ENCODE measurements at places on chromosomes 7 and 10.

GRCh38 chr7:102472126-102473041 is 6.3 kb downstream of the POLR2J start:
- DNase-seq = no peak

DNA sequence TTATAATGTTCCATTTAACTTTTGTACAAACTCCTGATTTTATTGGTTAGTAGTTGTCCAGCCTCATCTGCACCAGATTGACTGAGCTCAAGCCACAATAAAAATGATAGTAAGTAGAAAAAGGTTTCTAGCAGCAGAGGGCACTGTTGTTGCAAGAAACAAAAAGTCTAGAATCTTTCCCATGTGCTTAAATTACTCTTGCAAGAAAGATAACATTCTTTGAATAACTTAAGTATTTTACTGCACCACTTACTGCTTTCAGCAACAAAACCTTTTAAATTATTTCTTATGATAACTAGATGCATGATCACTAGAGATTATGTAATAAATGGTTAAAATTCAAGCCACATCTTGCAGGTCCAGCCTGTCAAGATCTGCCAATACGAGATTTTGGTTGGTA is 27.0 kb downstream of the LMOD2 start:
- DNase-seq = no peak

DNA sequence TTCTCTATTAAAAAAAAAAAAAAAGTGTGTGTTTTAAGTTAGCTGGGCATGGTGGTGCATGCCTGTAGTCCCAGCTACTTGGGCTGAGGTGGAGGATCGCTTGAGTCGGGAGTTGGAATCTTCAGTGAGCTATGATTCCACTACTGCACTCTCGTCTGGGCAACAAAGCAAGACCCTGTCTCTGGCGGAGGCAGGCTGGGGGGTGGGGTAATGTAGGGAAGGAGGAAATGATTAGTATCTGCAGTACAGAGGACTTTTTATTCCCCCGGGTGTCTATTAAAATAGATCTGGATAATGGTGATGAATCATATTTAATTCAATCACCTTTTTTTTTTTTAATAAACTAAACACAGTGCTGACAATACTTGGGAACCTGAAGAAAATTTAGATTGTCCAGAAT is 6.5 kb downstream of the CBX3 start:
- DNase-seq = no peak

GRCh38 chr7:82789883-82790609 is 346.5 kb upstream of the CACNA2D1 start:
- no peak for DNase-seq

DNA sequence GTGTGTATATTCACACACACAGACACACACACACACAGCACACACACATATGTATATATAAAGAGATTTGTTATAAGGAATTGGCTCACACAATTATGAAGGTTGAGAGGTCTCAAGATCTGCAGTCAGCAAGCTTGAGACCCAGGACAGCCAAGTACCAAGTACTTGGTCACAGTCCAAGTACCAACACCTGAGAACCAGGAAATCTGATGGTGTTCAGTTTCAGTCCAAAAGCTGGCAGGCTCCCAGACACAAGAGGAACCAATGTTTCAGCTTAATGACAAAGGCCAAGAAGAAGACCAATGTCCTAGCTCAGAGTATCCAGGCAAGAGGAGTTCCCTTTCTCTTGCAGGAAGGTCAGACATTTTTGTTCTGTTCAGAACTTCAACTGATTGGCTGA is 780.2 kb downstream of the MAGI2 start:
- no peak for DNase-seq

DNA sequence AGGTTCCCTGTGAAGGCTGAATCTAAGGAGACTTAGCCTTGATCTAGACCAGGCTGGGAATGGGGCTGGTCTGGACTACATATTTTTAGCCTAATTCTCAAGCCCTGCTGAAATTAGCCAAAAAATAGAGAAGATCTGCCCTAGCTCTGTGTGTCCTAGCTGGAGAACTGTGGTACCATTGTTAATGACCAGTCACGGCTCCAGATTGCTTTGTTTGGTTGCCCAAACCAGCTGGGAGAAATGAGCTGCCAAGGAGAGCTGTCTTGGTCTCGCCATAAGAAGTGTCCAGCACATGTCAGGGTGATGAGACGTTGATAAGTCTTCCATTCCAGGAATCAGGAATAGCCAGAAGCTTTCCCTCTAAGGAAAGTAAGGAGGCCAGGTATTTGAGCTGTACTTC is 20.7 kb downstream of the GBX1 start:
- DNase-seq = no peak

- peak; percentile 84 for DNase-seq
These were observed 227.8 kb downstream of the CELF2 start for GRCh38 chr10:11245510-11245909.

GRCh38 chr7:96303686-96304443 is 18.0 kb downstream of the SLC25A13 start:
- no peak for DNase-seq

DNA sequence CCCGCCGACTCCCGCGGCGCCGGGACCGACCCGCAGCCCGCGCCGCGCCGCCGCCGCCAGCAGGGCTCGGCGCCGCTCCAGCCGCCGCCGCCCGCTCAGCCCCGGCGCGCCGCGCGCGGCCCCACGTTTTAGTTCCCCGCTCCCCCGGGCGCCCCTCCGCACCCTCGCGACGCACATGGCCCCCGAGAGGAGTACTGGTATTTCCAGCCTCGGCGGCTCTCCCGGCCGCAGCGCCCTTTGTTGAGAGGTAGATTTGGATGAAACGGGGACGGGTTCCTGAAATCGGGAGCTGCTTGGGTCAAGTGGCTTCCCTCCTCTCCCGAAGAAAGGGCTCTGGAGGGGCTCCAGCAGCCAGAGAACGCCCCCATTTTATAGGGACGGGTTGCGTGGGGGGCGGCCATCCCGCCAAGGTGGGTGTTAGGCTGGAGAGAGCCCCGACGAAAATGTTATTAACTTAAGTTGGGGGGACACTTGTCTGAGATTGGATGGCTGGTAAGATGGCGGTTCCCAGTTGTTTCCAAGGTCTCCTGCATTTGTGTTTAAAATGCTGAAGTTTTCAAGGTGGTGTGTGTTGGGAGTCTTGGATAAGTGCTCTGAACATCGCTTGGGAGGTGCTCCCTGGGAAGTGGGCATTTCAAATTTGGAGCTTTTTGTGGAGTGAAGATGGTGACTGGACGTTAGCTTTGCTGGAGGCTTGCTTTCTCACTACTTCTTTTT is 1.2 kb downstream of the BMI1 start:
- DNase-seq = no peak

DNA sequence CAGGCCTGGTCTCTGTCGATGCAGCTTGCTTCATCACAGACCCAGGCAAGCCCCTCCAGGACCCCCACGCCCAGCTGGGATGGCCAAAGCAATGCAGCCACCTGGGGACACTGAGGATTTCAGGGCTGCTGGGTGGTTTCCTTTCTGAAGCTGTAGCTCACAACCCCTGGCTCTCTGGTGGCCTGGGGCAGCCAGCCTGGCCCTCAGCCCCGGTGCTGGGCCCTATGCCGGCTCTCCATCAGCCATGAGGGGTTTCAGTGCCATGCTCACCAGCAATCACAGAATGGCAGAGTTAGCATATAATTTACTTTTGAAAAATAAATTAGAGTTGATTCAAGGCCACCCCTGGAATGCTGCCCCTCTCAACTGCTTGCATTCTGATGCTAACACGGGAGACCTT is 150.2 kb upstream of the UNC5B start:
- DNase-seq = no peak

DNA sequence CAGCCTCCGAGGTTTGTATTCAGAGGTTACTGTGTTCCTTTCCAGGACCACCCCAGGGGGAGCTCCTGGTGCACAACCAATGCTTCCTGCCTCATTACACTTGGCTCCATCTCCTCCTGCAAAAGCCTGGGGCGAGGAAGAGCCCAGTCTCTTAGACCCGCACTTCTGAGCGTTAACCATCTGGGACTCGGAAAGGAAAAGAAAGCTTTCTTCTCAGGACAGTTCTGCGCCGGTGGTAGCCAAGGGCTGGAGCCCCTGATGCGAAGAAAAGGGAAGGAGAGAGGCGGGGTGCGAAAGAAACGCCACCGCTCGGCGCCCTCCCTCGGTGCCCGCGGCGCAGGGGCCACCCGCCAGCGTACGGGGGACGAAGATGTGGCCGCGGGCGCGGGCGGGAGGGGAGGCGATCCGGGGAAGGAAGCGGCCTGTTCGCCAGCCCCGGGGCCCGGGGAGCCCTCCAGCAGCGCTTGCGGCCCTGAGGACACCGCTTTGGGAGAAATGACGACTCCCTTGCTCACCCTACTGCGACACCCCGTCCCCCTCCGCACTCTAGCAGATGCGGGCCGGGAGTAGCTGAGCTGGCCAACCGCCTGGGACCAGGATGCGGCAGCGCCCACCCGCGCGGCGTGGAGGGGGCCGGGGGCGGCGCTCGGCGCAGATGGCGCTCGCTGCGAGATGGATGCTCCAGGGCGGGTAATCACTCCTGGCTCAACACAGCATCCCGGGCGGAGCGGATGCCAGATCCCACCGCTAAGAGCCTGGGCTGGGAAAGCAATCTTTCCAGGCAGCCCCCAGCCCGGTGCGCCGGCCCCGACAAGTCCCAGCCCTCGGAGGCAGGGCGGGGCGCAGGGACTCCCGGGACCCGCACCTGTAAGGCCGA is 1.3 kb downstream of the NRCAM start:
- no peak for DNase-seq

- DNase-seq = no peak
These were observed 7.8 kb downstream of the TAS2R41 start for GRCh38 chr7:143485500-143485899.

GRCh38 chr10:97522071-97522470 is 23.3 kb downstream of the UBTD1 start:
- DNase-seq = no peak

DNA sequence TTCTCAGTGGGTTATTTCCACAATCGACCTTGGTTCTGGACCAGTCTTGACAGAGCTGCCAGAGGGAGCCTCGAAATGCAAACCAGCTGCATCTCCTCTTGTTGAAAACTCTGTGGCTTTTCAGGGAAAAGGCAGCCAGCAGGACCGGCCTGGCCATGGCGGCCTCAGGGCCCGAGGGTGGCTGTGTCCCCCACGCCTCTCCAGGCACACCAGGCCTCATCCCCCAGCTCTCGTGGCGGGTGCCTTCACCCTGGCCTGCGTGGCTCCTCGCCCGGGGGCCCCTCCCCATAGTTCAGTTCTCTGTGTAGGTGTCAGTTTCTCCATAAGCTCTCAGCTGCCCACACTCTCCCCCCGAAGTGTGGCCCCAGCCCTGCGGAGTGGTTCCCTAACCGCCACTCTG is 63.5 kb downstream of the MGMT start:
- DNase-seq = no peak

GRCh38 chr10:45432700-45433472 is 58.9 kb downstream of the ALOX5 start:
- no peak for DNase-seq

DNA sequence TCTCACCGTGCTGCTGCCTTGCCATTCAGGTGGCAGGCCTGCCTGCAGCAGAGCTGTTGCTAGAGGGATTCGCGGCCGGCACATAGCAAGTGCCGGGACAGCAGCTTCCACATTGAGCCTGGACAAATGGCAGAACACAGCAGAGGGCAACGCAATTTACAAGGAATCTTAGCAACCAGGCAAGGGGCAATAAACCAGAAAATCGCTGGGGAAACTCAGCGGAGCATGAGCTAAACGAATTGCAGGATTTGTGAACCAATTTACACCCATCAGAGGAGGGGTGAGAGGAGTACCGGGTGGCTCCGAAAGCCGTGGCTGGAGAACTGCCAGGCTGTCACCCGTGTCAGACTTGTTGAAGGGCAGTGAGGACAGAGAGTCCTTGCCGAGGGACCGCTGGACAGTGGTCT is 58.6 kb upstream of the LOXL4 start:
- DNase-seq = no peak

DNA sequence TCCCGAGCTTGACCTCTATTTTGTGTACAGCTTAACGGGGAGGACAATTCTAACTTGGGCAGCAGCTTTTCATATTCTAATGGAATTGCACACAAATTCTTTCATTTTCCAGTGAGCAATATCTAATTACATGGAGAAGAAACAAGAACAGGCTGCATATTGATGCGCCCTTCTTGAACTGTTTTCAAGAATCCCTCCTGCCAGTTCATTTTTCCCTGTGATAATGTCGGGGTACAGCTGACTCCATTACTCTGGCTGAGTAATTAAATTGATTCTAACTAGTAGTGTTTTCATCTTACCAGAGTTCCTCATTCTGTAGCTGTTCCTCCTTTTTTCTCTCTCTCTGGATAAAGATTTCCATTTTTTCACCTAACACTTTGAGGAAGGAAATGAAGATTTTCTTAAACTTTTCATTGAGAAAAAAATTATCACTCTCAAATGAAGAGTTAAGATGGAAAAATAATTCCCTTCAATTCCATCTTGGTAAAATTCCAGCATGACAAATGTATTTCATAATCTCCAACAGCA is 190.9 kb downstream of the FANK1 start:
- DNase-seq = no peak

- DNase-seq = no peak
These were observed 138.0 kb upstream of the MTPN start for GRCh38 chr7:136114966-136115762.

DNA sequence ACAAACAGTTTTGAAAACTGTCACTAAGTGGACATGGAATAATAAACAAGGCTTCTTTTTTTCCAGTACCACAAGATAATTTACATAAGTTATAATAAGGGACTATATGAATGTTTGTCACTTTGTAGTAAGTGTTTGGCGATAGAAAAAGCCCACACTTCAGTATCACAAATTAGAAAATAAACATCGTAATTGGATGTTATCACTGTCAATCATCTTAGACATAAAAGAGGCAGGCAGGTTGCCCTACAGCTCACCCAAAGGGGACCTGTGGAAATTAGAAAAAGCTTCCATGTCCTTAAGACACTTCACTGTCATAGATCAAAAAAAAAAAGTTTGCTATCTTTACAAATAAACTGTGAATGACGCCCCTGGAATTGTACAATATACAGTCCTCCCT is 3.6 kb upstream of the NOC3L start:
- no peak for DNase-seq

- DNase-seq = no peak
These were observed 396.0 kb downstream of the PHF14 start for GRCh38 chr7:11369696-11370095.

- no peak for DNase-seq
These were observed 710.3 kb downstream of the SORCS1 start for GRCh38 chr10:106454233-106454632.

GRCh38 chr10:113764582-113764981 is 13.1 kb downstream of the PLEKHS1 start:
- no peak for DNase-seq

GRCh38 chr7:31699050-31699449 is 12.0 kb downstream of the PPP1R17 start:
- DNase-seq = no peak

- peak; percentile 40 for DNase-seq
These were observed 18.4 kb downstream of the TRIM24 start for GRCh38 chr7:138478499-138478908.

Measured in GM12878 (cell line).